ENCODE measurements at places on chromosomes 4 and X.

- DNase-seq: no peak
Measured at GRCh38 chr4:32790803-32791202, 2070.6 kb downstream of the PCDH7 start.

- no peak for DNase-seq
Measured at GRCh38 chrX:20067709-20068561, 48.8 kb downstream of the MAP7D2 start.

DNA sequence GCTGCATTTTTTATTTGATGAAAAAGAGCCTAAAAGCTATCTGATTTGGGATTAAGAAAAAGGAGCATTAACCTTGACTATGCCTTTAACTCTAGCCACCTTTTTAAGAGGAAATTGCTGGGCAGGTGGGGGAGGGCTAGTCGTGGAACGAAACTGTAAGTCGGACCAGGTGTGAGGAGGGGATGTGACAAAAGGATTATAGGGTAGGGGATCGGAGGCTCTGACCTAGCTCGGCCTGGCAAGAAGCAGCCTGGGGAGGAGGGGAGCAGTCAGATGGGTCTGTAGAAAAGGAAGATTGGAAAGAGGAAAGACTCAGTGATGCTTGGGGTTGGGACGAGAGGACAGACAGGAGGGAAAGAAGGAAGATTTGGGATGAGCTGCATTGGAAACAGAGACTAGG lies 21.1 kb upstream of the SPCS3 start:
- DNase-seq: no peak

DNA sequence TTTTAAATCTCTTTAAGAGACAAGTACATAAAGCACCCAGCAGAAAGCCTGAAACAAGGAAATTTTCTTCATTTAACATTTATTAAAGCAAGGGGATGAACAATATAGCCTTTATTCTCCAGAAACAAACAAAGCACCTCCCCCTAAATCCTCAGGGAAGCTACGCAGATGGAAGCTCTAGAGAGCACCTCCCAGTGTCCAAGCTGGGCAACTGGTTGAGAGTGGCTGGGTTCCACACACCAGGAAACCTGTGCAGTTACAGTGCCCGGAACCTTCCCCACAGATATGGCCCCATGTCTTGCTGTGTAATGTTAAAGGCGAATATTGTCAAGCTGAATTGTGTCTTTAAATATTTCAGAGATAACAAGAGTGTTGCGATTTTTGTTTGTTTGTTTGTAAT lies 8.9 kb upstream of the TRIML1 start:
- DNase-seq: no peak

- DNase-seq: no peak
Measured at GRCh38 chr4:26746802-26747213, 113.8 kb upstream of the STIM2 start.

- no peak for DNase-seq
Measured at GRCh38 chr4:67575232-67576058, 16.9 kb downstream of the STAP1 start.

DNA sequence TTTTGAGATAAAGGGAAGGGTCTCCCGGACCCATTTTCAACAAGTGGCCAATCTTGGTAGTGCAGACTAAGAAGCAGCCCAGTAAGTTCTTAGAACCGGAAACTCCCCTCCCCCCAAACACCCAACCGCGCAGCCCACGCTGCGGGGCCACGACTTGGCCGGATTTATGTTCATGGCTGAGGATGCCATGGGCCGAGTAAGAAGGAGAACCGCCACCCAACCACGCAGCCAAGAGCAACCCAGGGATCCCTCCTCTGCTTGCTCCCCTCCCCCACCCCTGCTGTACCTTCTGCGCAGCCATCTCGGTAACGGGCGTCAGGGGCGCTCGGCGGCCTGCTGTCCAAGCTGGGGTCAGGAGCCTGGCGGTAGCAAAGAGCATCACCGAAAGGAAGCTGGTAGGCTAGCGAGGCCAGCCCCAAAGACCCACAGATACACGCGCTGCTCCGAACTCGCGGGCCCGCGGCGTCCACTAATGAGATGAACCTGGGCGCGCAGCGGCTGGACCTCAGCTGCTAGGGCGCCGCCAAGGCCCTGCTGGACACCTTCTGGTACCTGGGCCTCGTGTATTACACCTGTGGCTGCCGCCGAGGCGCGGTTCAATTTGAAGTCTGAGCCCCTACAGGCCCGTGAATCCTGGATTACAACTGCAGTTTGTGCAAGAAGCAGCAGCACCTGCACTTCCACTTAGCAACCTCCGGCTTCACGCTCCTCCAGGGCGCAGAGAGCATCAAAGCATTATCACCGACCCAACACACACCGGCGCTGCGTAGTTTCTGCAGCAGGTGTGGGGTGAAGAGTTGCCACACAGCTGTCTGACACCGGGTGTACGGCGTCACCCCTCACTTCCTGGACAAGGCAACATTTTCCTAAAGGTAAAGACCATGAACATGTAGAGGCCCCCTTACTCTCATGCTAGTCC lies 63.4 kb downstream of the NUDT10 start:
- peak; percentile 5 for DNase-seq
